Right lobe of liver (tissue), 6 donors: ENCODE measurements at places on chromosomes 5 and 9.

GRCh38 chr9:97900738-97901565 lies 21.3 kb downstream of the TRMO start:
- H3K4me1 ChIP-seq: peaks cover 12% of the 10 kb centered on the region
- no peaks in the 10 kb centered on the region for H3K27me3 ChIP-seq
- no peak overlapping the region for H3K4me3 ChIP-seq
- H3K27ac ChIP-seq: no peak overlapping the region

DNA sequence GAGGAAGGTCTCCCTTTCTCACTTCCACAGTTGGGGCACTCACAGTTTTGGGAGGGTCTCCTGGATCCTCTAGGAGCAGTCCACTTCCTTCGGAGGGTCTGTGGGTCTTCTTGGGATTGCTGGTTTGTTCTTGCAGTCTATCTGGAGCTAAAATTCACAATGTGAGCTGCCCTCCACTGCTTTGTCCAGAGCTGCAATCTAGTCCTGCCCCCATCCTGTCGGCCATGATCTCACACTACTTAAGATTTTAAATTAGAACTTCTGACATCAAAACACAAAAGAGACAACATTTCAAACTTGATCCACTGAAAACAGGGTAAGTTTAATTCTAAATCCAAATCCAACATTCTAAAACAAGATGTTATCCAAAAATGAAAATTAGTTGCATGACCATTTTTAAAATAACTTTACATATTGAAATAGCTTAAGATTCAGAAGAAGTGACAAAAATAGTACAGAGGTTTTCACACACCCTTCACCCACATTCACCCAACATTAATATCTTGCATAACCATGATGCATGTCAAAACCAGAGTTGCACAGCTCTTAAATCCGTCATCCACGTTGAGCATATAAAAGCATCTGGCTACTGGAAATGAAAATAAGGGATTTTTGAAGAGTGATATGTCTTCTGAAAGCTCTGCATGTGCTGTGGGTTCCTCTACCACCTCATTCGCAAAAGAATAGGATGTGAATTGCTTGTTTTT lies 113.7 kb upstream of the EPB41L4A start:
- no peak overlapping the region for H3K4me3 ChIP-seq
- H3K27ac ChIP-seq: no peak overlapping the region
- H3K36me3 ChIP-seq: no peaks in the 10 kb centered on the region
- no peaks in the 10 kb centered on the region for H3K4me1 ChIP-seq
- DNase-seq: no peak

GRCh38 chr9:123866497-123866896 lies 63.4 kb downstream of the DENND1A start:
- H3K4me3 ChIP-seq: no peak overlapping the region
- H3K27ac ChIP-seq: peak overlapping the region; percentile 33
- no peaks in the 10 kb centered on the region for H3K4me1 ChIP-seq
- no peaks in the 10 kb centered on the region for H3K27me3 ChIP-seq

DNA sequence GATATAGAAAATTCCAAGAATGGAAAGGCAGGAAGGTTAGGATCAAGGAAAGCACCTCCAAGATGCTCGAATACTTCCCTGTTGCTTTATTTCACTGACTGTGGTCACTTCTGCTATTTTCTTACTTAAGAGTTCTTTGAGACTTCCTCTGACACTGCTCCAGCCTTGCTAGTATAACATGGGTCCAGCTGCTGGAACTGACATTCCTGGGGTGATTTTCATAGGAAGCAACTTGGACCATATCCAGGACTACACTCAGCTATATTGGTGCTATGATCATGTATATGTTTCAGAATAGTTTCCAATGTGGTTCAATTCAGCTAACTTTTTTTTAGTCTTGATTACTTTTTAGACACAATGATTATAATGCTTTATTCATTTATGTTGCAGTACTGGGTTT lies 81.6 kb upstream of the CKMT2 start:
- H3K4me3 ChIP-seq: no peak overlapping the region
- no peaks in the 10 kb centered on the region for H3K36me3 ChIP-seq
- H3K4me1 ChIP-seq: no peaks in the 10 kb centered on the region

DNA sequence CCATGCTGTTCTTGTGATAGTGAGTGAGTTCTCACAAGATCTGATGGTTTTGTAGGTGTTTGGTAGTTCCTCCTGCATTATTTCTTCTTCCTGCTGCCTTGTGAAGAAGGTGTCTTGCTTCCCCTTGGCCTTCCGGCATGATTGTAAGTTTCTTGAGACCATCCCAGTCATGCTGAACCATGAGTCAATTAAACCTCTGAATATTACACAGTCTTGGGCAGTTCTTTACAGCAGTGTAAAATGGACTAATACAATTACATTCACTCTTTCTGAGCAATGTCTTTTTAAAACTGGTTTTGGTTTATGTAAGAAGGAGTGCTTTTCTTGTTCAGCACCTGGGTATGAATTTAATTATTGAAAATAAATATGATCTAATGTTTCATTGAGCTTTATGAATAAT lies 50.7 kb upstream of the ARRDC3 start:
- no peaks in the 10 kb centered on the region for H3K4me1 ChIP-seq
- DNase-seq: no peak
- H3K27ac ChIP-seq: no peak overlapping the region
- H3K4me3 ChIP-seq: no peak overlapping the region
- H3K27me3 ChIP-seq: no peaks in the 10 kb centered on the region
- H3K36me3 ChIP-seq: no peaks in the 10 kb centered on the region

DNA sequence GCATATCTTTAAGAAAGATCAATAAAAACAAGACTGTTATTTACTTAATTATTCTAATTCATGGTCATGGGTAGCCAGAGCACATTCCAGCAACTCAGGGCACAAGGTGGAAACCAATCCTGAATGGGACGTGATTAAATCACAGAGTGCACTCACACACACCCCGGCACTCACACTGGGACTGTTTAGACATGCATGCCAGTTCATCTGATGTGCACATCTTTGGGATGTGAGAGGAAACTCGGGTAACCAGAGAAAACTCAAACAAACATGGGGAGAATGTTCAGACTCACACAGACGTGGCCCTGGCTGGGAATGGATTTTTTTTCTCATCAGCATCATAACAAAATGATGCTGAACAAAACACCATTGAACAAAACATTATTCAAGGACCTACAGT lies 29.4 kb downstream of the SMAD5 start:
- H3K4me3 ChIP-seq: no peak overlapping the region
- no peaks in the 10 kb centered on the region for H3K4me1 ChIP-seq
- no peak for DNase-seq
- peaks cover 12% of the 10 kb centered on the region for H3K36me3 ChIP-seq

DNA sequence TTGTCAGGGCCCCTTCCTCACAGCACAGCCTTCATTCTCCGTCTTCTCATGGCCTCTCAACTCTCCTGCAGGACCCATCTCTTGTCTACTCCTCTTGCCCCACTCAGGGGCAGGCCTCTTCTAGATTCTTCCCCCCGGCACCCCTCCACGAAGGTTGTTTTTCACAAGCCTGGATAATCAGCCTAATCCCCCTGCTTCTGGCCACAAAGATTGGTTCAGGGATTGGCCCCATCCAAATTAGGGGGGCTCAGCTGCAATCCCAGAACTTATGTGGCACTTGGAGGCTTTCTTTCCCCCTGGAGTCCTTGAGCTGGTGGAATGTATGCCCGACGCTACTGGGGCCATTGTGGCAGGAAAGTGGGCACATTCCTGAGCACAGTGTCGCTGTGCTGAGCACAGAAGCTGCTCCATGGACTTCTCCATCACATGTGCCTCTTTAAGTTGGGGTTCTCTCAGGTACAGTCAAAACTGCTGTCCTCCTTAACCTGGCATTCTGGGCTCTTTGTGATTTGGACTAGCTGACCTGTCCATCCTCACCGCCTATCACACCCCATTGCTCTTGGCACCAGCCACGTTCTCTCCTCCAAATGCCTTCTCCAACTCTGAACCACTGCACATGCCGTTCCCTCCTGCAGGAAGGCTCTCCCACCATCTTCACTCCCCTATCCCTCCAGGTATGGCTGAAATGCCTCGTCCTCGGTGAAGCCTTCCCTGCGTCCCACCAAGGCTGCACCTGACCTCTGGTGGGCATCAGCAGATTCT lies 66.8 kb upstream of the RNF130 start:
- H3K36me3 ChIP-seq: no peaks in the 10 kb centered on the region
- H3K27ac ChIP-seq: no peak overlapping the region
- no peaks in the 10 kb centered on the region for H3K4me1 ChIP-seq
- no peaks in the 10 kb centered on the region for H3K27me3 ChIP-seq

DNA sequence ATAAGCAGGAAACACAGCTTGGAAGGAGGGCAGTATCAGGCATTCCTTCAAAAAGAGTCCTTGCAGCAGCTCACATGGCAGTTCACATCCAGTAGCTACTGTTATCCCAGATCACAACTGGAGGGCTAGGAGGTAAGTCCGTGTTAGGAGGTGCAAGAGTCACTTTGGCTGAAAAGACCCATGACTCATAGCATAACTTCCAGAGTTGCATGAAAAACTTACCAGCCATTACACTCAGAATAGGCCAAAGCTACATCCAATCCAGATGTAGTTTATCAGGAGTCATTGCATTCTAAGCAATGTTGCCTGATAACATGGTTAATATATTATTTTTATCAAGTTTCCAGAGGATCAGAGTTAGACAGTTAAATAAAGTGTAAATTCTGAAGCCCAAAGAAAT lies 1126.4 kb upstream of the SEMA6A start:
- H3K36me3 ChIP-seq: no peaks in the 10 kb centered on the region
- H3K27me3 ChIP-seq: no peaks in the 10 kb centered on the region
- no peak overlapping the region for H3K27ac ChIP-seq
- no peak overlapping the region for H3K4me3 ChIP-seq
